Fibroblast of skin of scalp (primary cell): ENCODE measurements at places on chromosomes 2 and 18.

DNA sequence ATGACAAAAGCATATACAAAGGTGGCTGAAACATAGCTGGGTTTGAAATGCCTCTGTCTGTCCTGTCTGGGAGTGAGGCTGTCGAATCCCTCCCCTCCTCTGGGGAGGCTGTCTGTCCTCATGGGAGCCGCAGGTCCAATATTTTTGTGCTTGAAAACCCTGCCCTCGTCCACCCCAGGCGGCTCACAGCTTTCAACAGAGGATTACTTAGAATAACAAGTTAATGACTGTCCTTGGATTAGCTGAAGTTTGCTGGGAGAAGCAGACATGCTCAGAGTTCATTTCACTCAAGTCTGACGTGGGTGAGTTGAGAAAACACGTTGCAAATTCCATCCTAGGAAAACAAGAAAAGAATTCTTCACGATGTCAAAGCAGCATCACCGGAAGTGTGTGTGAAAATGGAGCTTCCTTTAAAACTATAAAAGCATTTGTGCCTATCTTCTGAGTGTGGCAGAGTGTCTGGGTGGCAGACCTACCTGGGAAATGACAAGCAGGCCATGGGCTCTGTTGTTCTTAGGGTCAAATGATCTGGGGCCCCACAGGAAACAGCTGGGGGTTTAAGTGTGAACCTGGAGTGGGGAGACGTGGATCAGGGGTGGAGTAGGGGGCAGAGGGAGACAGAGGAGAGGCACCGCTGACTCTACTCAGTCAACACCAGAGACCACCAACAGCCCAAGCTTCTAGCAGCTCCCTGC lies 77.1 kb downstream of the DDX1 start:
- peak; percentile 34 for DNase-seq

- DNase-seq: no peak
These were observed 435.1 kb downstream of the DLGAP1 start for GRCh38 chr18:4020026-4020425.

DNA sequence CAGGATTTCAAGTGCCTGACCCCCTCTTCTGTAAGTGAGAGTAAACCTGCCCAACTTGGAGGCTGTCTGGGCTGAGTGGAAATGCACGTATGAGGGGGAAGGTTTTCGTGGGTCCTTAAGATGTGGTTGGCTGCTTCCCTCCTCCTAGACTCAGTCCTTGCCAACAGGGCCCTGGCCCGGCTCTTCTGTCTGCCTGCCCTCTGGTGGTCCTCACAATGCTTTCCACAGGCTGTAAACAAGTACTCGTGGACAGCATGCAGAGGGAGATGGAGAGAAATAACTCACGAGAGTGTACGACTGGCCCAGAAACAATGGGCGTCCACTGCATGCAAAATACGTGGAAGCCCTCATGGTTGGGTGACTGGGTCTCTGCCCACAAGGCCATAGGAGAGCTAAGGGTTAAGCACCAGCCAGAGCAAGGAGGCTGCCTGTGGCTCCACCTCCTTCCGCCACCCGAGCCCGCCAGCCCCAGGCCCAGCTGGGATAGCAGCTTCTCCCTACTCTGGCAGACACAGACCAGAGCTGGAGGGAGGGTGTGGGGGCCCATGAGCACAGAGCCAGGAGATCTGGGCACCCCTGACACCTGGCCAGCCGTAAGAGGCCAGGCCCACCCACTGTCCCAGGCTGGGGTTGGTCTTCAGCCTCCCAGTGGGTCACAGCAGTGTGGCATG lies 17.0 kb upstream of the ARHGEF4 start:
- DNase-seq: no peak

- DNase-seq: peak; percentile 78
These were observed 68.1 kb upstream of the RBMS1 start for GRCh38 chr2:160561551-160562295.

DNA sequence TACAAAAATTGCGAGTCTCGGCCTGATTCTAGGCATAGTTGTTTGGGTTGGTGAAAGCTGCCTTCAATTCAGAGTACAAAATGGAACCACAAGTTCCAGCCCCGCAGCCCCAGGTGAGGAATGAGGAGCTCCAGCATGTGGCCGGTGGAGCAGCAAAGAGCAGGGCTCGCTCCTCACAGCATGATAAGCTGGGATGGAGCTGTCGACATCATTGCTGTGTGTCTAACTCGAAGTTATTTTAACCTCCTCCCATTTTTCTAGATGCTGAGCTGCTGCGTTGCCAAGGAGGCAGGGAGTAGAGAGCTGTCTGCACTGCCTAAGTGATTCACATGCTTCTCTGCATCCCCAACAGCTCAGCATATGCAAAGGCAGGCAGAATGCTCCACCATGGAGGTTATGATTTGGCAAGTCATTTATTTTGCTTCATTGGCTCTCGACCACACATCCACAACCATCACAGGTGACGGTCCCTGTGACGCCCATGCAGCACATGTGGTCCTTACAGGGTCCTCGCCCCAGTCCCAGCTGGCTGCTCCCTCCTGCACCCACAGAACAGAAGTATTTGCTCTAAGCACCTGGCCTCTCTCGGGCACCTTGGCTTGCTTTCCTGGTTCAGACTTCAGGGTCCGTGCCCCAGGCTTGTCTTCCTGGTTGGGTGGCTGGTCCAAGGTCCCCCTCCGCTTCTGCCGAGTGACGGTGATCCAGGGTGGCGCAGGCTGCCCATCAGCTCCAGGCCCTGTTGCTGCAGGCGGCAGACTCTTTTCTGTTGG lies 66.0 kb upstream of the MGAT4A start:
- DNase-seq: no peak

GRCh38 chr18:6629635-6630140 lies 99.8 kb upstream of the ARHGAP28 start:
- DNase-seq: peak; percentile 85

GRCh38 chr18:9428301-9428706 lies 47.0 kb upstream of the RALBP1 start:
- DNase-seq: no peak

DNA sequence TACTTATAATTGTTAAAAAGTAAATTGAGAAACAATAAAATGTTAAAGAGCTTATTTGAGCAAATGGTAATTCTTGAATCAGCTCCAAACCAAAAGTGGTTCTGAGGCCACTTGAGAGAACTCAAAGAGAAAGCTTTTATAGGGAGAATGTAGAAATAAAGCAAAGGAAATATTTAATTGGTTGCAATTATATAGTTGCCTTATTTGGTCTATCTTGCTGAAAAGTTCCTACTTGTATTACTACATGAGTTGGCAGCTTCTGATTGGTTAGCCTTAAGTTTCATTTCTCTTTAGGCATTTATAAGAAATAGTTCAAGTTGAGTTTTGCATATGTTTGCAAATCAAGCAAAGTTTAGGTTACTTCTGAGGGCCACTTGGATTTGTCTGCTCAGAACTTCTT lies 38.1 kb downstream of the SCN2A start:
- DNase-seq: peak; percentile 7

GRCh38 chr2:241876528-241877196 lies 7.1 kb downstream of the RTP5 start:
- no peak for DNase-seq
